Stomach (tissue), 19 donors: ENCODE measurements at places on chromosomes 3 and 15. TPM values are rescaled to one million over a fixed set of nuclear protein-coding genes. Genes with fewer than 3 reads are reported as not detected.

DNA sequence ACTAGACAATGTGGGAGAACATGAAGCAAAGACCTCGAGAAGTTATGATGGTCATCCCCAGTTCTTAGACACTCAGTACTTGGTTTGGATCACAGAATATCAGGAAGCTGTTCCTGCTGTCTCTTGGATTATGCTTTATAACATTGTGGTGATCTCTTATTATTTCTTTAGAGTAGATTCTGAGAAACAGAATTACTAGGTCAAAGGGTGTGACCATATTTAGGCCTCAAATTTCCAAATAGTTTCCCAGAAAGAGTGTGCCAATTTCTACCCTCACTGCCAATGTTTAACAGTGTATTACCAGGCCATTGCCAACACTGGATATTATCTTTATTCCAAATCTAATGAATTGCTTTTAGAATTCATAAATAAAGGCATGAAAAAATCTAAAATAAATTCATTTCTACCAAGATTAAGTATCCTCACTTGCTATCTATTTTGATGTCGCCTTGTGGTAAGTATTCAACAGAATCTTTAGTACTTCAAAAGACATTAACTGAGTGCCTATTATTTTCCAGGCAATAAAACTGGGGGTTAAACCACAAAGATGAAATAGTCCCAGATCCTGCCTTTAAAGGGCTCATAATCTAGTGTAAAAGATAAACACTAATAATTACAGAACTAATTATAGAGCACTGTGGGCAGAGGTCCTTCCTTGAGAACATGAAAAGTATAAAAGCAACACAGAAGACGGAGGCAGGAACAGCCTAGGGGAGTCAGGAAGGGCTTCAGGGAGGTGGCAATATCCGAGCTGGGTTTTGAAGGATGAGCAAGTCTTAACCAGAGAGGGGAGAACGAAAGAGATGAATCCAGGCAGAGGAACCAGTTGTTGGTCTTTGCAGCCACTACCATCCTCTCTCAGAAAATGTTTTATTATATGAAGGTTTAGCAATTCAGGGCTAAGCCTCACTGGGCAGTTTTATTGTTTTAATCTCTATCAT, 86.8 kb downstream of the IGF2BP2 start:
- no peaks in the 10 kb centered on the region for H3K36me3 ChIP-seq
- H3K27ac ChIP-seq: no peak overlapping the region
- H3K27me3 ChIP-seq: no peaks in the 10 kb centered on the region
- no peak for DNase-seq
- H3K4me1 ChIP-seq: no peaks in the 10 kb centered on the region
- H3K4me3 ChIP-seq: no peak overlapping the region

DNA sequence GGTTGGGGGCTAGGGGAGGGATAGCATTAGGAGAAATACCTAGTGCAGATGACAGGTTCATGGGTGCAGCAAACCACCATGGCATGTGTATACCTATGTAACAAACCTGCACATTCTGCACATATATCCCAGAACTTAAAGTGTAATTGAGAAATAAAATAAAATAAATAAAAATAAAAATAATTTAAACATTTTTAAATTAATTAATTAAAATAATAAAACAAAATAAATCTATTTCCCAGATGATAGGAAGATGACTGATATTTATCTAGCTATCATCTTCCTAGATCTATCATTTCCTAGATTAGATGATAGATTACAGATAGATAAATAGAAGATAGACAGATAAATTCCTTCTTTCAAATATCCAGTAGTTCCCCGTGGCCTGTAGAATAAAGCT, 137.3 kb downstream of the OCA2 start:
- H3K4me1 ChIP-seq: no peaks in the 10 kb centered on the region
- no peaks in the 10 kb centered on the region for H3K36me3 ChIP-seq
- no peak for DNase-seq
- no peaks in the 10 kb centered on the region for H3K27me3 ChIP-seq
- H3K27ac ChIP-seq: no peak overlapping the region

- H3K4me3 ChIP-seq: no peak overlapping the region
- H3K4me1 ChIP-seq: peaks cover 22% of the 10 kb centered on the region
- no peaks in the 10 kb centered on the region for H3K36me3 ChIP-seq
- DNase-seq: no peak
- H3K27ac ChIP-seq: no peak overlapping the region
- no peaks in the 10 kb centered on the region for H3K27me3 ChIP-seq
These were observed 463.6 kb downstream of the SHQ1 start for GRCh38 chr3:72384602-72385001.

- no peaks in the 10 kb centered on the region for H3K4me1 ChIP-seq
- H3K27ac ChIP-seq: no peak overlapping the region
- H3K36me3 ChIP-seq: no peaks in the 10 kb centered on the region
- DNase-seq: no peak
- no peak overlapping the region for H3K4me3 ChIP-seq
These were observed 104.4 kb upstream of the ZBTB20 start for GRCh38 chr3:115251509-115251908.

DNA sequence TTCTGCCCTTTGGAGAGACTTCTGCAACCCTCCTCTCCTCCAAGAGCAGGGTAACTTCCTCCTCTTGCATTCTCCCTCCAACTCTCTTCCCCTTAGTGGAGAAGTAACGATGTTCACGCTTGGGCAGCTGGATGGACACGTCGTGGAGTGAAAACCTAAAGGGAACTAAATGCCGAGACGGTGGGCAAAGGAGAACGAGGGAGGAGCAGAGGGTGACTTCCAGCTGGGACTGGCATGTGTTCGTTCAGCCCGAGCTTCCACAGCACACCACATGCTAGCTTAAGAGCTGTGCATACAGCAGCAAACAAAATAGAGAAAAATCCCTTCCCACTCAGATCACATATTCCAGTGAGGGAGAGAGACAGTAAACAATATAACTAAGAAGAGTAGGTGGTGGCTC, 179.8 kb downstream of the SLCO3A1 start:
- no peak overlapping the region for H3K4me3 ChIP-seq
- peaks cover 18% of the 10 kb centered on the region for H3K4me1 ChIP-seq
- no peaks in the 10 kb centered on the region for H3K27me3 ChIP-seq
- DNase-seq: no peak
- H3K36me3 ChIP-seq: no peaks in the 10 kb centered on the region

DNA sequence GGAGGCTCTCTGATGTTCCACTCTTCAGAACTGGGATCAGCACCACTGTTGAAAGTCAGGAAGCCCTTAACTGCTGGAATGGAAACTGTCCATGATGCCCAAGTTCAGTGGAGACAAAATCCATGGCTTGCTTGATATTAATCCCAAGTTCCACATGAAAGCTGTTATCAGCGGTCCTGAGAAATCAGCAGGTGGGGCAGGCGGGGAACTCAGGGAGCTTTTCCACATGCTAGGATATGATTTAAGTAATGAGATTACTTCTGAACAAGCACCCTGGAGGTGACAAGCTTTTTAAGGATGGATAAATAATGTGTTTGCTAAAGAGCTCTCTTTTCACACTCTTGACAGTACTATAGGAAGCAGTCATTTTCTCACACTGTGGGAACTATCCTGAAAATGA, 82.9 kb downstream of the CYP19A1 start:
- no peaks in the 10 kb centered on the region for H3K36me3 ChIP-seq
- H3K4me3 ChIP-seq: no peak overlapping the region
- no peak overlapping the region for H3K27ac ChIP-seq
- no peaks in the 10 kb centered on the region for H3K27me3 ChIP-seq

DNA sequence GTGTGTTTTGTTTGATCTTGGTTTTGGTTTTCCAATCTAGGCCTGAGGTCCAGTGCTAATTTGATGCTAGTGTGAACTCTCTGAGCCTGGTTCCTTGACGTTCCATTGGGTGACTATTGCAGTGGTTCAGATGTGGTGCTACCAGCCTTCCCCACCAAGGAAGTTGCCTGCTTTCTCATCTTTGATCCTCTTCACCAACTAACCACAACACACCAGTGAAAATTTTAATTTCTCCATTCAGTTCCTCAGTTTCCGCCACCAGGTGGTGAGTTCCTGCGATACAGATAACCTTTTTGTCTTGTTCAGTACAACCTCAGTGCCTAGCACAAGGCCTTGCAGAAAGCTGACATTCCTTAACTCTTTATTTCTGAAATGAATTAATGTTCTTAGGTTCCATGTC, 337.4 kb upstream of the TPRG1 start:
- H3K4me3 ChIP-seq: no peak overlapping the region
- no peaks in the 10 kb centered on the region for H3K27me3 ChIP-seq
- DNase-seq: no peak
- H3K36me3 ChIP-seq: no peaks in the 10 kb centered on the region
- no peak overlapping the region for H3K27ac ChIP-seq

GRCh38 chr3:4986175-4986781, 7.0 kb downstream of the BHLHE40 start:
- H3K27me3 ChIP-seq: no peaks in the 10 kb centered on the region
- peak overlapping the region; percentile 43 for H3K4me3 ChIP-seq
- no peak for DNase-seq
- peaks cover 10% of the 10 kb centered on the region for H3K36me3 ChIP-seq

DNA sequence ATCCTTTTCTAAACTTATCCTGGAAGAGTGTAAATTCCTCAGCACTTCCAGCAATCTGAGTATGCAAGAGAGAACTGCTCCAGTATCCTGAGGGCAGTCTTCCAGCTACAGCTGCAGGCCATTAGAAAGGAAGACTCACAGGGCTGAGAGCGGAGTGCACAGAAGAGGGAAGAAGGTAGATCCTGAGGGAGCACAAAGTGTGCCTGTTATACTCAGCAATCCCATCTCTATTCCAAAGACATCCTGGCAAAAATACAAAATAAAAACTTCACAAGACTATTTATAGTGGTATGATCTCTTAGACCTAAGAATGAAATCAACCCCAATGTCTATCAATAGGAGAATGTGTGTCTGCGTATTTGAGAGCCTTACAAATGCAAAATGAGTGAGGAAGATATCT, 292.0 kb downstream of the ZIC1 start:
- H3K27me3 ChIP-seq: no peaks in the 10 kb centered on the region
- H3K36me3 ChIP-seq: no peaks in the 10 kb centered on the region
- no peak overlapping the region for H3K4me3 ChIP-seq
- H3K4me1 ChIP-seq: no peaks in the 10 kb centered on the region
- DNase-seq: no peak

DNA sequence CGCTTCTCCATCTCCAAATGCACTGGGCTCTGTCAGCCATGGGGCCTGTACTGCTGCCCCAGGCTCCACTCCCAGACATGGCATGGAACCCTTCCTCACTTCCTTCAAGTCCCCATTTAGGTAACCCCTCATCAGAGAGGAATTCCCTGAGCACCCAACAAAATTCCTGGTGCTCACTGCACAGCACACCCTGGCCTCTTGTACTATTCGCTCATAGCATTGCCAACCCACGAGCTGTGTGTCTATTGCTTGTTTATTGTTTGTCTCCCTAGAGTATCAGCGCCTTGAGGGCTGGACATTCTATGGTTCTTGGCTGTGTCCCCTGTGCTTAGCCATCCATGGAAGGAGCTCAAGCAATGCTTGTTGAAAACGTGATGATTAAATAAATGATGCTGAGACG, 46.1 kb upstream of the SLCO2A1 start:
- no peak overlapping the region for H3K4me3 ChIP-seq
- H3K4me1 ChIP-seq: no peaks in the 10 kb centered on the region
- no peak for DNase-seq
- H3K27me3 ChIP-seq: no peaks in the 10 kb centered on the region
- no peaks in the 10 kb centered on the region for H3K36me3 ChIP-seq

DNA sequence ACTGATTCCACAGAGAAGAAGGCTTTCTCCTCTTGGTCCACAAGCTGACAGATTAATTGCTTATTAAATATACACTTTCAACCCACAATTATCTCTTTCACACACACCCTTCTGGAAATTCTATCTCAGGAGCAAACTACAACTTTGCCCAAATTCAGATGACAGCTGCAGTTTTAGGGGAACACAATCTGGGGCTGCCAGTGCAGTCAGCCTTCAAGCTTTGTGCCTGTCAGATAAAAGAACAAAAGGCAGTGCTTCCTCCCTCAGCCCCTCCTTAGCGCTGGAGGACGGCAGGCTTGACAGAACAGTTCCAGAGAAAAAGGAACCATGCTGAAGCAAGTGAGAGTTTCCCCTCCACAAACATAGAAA, 99.6 kb downstream of the TMCC1 start:
- H3K27me3 ChIP-seq: no peaks in the 10 kb centered on the region
- no peak overlapping the region for H3K4me3 ChIP-seq
- peak; percentile 59 for DNase-seq
- no peak overlapping the region for H3K27ac ChIP-seq
- H3K4me1 ChIP-seq: peaks cover 26% of the 10 kb centered on the region

DNA sequence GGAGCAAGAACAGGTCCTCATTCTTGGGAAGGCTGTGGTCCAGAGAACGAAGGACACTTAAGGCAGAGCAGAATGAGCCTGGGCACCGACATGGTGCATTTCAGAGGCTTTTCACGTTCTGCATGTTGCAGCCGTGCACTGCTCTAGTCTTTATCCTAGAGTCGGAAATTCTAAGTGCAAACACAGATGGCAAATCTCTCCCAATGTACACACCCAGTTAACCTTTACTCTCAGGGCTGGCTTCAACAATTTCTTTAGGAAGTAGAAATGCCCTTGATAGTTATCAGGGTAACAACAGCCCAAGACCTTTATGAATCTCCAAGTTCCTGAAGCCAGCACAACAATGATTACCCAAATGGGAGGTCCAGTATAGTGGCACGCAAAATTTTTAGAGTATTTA, 39.1 kb upstream of the LRTM1 start:
- no peaks in the 10 kb centered on the region for H3K36me3 ChIP-seq
- no peak for DNase-seq
- H3K4me1 ChIP-seq: peaks cover 4% of the 10 kb centered on the region
- H3K27me3 ChIP-seq: no peaks in the 10 kb centered on the region
- no peak overlapping the region for H3K27ac ChIP-seq

DNA sequence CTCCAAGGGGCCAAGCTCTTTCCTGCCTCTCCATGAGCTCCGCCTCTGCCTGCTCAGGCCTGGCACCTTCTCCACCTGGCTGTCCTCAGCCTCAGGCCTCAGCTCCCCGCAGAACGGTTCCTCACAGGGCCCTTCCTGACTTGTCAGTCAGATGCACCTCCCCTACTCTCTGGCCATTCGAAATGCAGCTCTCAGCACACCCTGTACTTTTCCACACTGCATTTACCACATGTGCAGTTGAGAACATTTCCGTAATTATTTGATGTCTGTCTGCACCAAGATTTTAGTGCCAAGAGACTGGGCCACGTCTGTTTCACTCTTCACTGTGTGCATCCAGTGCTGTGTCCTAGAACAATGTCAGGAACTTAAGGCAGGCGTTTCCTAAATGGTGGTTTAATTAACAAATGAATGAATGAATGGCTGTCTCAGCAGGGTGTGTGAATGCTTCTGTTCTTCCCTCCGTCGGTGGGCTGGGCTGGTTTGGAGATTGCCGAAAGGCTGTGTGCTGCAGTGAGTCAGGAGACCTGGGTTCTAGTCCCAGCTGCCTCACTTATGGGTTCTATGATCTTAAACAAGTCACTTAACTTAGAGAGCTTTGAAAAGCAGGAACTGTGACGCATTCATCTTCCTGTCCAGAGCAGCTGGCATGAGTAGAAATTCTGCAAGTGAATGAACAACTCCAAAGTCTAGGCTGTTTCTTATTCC, 5.4 kb downstream of the MUC4 start:
- no peak overlapping the region for H3K4me3 ChIP-seq
- peaks cover 20% of the 10 kb centered on the region for H3K27me3 ChIP-seq
- no peak for DNase-seq
- H3K27ac ChIP-seq: no peak overlapping the region
- H3K4me1 ChIP-seq: peaks cover 46% of the 10 kb centered on the region

- H3K4me1 ChIP-seq: no peaks in the 10 kb centered on the region
- DNase-seq: no peak
- no peak overlapping the region for H3K27ac ChIP-seq
- H3K27me3 ChIP-seq: no peaks in the 10 kb centered on the region
- H3K4me3 ChIP-seq: no peak overlapping the region
These were observed 23.6 kb downstream of the TLNRD1 start for GRCh38 chr15:81024265-81024872.

The RAB6B gene
- total RNA-seq: 0.58 TPM

The SOX2 gene
- total RNA-seq: not detected

The FGF12 gene
- 0.87 TPM for total RNA-seq

The RPP14 gene
- 8.7 TPM for total RNA-seq

The GHSR gene
- not detected for total RNA-seq

The EFL1 gene
- total RNA-seq: 10.5 TPM

The CCNB2 gene
- total RNA-seq: not detected

The ARRDC4 gene
- total RNA-seq: 110 TPM
